ENCODE measurements at places on chromosomes 16 and 17.

DNA sequence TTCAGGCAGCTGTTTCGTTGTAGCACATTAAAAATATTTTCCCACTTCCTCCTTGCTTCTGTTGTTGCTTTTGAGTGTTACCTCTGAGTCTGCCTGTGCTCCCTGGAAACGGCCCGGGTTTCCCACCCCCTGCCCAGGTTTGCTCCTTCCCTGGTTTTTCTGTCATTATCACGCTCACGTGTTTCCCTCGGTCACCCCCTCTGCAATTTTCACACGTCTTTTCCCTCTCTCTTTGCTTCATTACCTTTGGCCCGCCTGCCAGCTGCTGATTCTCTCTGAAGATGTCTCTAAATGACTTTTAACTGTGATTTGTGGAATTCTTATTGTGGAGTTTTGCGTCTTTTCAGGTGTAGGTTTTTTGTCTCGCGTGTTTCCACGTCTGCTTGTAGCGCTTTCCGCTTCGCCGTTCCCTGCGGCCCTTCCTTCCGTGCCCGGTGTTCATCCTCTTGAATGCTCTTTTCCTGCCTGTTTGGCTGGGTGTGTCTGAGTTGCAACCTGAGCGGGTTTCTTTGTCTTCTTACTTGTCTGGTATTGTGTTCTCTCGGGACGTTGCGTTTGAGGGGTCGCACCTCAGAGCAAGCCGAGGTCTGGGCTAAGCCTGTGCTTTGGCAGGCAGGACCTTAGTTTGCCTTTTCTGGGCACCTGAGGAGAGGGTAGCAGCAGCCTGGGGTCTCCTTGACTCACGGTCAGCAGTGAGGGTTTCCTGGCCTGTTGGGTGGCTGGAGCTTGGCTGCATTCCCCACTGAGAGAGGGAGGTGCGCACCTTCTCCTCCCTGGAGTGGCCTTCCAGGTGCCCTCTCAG lies 96.3 kb upstream of the ZNF750 start:
- DNase-seq = no peak

GRCh38 chr17:52306314-52306713 lies 147.8 kb upstream of the CA10 start:
- DNase-seq = no peak

DNA sequence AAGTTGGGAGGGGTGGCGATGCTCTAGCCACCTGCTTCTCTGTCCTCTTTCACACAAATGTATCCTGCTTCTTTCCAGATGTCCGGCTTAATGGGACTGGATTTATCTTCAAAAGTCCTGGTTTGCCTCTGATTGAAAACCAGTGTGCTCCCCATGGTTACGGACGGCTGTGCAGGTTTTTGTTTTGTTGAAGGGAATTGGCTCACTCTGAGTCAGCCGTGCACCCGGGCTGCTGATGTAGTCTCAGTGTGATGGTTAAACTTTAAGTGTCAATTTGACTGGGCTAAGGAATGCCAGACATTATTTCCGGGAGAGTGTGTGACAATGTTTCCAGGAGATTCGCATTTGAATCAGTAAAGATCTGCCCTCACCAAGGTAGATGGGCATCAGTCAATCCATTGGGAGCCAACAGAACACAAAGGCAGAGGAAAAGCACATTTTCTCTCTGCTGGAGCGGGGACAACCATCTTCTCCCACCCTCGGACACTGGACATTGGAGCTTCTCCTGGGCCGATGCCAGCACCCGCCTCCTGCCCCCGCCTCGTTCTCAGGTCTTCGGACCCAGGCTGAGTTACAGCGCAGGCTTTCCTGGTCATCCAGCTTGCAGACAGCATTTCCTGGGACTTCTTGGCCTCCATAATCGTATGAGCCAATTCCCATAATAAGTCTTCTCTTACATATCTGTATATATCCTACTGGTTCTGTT lies 126.9 kb upstream of the TNRC6C start:
- DNase-seq = no peak

DNA sequence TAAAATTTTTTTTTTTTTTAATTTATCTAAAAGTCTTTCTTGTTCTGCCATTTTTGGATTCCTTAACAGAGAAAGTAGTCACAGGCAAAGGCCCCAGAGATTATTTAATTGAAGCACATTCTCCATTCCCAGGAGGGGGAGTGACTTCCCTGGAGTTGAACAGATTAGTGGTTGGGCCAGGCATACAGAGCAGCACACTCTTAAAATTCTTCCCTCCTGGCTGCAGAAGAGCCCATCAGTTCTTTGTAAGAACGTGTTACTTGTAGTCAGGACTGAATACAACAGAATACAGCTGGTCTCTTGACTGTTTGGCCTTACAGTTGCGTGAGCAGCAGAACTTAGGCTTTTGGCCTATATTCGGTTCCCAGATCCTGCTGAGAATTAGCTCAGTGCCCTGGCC lies 1.8 kb downstream of the ALKBH5 start:
- DNase-seq = no peak

- no peak for DNase-seq
Measured at GRCh38 chr17:50049636-50050035, 6.3 kb upstream of the ITGA3 start.

DNA sequence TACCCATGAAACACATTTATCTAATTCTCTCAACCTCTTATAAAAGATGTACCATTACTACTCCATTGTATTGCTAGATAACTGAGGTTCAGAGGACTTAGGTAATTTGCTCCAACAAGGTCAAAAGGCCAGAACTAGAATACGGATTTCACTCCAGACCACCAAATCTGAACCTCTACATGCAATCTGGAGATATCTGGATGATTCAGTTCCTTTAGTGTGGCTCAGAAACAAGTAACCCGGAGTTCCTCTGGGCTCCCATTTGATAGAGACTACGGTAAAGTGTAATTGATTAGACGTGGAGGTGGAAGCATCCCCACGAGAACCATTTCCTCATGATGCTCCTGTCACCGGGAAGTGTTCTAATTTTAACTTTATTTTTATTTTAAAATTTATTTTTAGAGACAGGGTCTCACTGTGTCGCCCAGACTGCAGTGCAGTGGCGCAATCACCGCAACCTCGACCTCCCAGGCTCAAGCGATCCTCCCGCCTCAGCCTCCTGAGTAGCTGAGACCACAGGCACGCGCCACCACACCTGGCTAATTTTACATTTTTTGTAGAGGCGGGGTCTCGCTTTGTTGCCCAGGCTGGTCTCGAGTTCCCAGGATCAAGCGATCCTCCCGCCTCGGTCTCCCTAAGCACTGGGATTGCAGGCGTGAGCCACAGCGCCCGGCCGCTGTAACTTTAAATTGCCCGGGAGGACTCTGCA lies 608 bp upstream of the COX10 start:
- no peak for DNase-seq

GRCh38 chr17:56114469-56114868 lies 38.8 kb upstream of the ANKFN1 start:
- no peak for DNase-seq

- no peak for DNase-seq
Measured at GRCh38 chr16:4257646-4258556, 14.9 kb downstream of the TFAP4 start.

DNA sequence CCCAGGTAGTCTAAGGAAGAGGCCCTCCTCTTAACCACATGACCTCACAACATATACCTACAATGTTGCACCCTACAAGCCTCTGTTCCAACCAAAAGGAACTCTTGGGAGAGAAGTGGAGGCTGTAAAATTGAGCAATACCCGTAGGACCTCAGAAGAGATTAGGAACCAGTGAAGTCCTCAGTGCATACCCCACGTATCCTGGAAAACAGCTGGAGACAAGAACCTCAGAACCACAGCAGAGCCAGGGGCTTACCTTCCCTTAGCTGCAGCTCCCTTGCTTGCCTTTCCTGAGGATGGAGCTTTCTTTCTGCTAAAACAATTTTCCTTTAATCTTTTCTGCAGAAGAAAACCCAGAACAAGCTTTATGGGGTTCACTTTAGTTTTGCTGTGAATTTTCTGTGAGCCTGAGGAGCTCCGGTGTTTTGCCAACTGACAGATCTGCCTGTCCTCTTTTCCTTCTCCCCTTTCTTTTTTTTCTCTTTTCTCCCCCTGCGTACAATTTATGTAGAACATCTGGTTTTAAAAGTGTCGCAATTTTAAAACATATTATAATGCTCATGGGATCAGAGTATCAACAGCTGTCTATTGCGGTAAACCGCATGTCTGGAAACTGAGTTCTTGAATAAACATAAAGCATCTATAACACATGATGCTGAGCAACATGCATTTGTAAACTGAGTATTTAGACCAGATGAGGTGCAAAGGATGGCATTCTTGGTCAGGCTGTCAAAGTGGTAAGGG lies 226.4 kb upstream of the MAF start:
- DNase-seq = no peak

DNA sequence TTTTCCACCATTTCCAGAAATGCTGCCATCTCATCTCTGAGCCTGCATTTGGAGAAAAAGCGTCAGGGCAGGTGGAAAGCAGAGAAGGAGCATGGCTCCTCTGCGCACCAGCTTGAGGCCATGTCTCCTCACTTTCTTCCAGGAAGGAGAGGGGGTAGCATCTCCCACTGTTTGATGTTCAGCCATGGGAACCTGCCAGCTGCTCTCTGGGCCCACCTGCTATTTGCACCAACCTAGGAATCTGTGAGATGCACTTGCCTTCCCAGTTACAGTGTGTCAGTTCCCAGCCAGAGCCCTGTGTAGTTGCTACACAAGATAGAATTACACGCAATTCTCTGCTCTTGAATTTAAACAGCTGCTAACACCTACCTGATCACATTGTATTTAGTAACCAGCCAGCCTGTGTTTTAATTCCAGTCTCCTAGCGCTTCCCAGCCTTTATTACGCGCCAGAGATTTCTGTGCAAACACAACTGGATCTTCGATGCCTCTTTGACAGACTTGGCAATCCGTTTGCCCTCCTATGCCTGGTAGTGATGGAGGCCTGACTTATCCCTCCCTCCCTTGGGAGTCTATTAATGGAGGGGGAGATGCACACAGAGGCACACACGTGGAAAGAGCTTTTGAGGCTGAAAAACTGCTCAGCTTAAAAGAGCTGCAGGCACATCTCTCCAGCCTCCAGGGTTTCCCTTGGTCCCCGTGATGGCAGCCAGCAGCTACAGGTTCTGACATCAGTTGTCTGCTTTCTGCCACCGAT lies 98.1 kb upstream of the SEC14L1 start:
- DNase-seq = no peak

Data from stimulated activated naive CD8-positive, alpha-beta T cell treated with anti-CD3 and anti-CD28 coated beads, Interleukin-15, Interleukin-2, amounts not matched to agents 100 U/mL and 50 U/mL, for 24 hours (primary cell).